ENCODE measurements at places on chromosomes 7 and 10. TPM values are rescaled to one million over a fixed set of nuclear protein-coding genes. Genes with fewer than 3 reads are reported as not detected.

Gene ZNRF2
- 26.7 TPM for total RNA-seq

GRCh38 chr7:4845740-4846142 lies 16.1 kb downstream of the PAPOLB start:
- no peaks in the 10 kb centered on the region for H3K27me3 ChIP-seq
- no peaks in the 10 kb centered on the region for H3K4me1 ChIP-seq
- H3K4me3 ChIP-seq = no peak overlapping the region
- no peaks in the 10 kb centered on the region for H3K36me3 ChIP-seq
- DNase-seq = peak; percentile 39

Gene LRIT1
- not detected for total RNA-seq

- H3K36me3 ChIP-seq = no peaks in the 10 kb centered on the region
- H3K4me3 ChIP-seq = no peak overlapping the region
Observed at GRCh38 chr7:139753693-139754111, 24.1 kb downstream of the HIPK2 start.

Gene OPN1SW
- total RNA-seq = not detected

- H3K4me3 ChIP-seq = no peak overlapping the region
- H3K4me1 ChIP-seq = no peaks in the 10 kb centered on the region
- no peaks in the 10 kb centered on the region for H3K36me3 ChIP-seq
Observed at GRCh38 chr10:4512671-4513240, 313.3 kb upstream of the AKR1E2 start.
